Activated naive CD4-positive, alpha-beta T cell treated with Interleukin-2 at 50 U/mL for 16 hours (primary cell): ENCODE measurements at places on chromosomes 1 and 21.
A peak's percentile ranks its signal among the peaks of the same experiment; 100 is the strongest.

GRCh38 chr1:107993920-107994319 is 28.9 kb upstream of the VAV3 start:
- DNase-seq = no peak

GRCh38 chr1:3483801-3484444 is 29.5 kb downstream of the ARHGEF16 start:
- DNase-seq = peak; percentile 46

DNA sequence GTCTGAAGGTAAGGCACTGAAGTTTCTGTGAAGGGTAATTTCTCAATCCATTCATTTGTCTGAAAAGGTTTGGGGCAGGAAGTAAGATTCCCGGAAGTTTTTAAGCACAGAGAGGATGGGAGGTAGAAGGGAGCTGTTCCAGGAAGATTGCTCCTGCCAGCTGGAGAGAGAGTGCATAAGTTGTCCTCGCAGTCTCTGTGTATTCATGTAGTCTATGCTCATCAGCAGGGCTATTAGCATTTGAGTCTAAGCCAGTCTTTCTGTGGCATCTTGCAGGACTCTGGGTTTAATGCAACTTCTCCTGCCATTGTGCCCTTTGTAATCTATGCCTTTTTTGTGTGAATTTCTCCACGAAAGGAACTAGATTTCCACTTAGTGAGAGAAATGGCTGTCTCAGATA is 140.8 kb upstream of the FGGY start:
- DNase-seq = no peak

- no peak for DNase-seq
Measured at GRCh38 chr1:160354388-160354985, 11.3 kb downstream of the NCSTN start.

DNA sequence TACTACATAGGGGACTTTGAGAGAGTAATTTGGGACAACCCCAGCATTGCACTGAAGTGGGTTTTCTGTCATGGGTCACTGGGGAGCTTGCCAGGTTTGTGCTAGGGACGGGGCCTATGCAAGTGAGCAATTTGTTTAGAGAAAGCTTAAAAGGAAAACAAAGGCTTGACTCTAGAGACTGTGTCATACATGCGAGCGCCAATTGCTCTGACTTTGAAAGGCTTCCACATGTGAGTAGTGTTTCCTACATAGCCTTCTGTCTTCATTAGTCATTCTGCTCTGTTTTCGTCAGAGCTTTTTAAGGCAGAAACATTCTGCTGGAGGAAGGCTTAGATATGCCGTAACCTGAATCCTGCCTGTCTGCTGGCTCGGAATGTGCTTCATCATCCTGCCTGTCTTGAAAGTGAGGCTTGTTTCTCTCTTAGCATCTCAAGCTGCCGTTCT is 28.4 kb downstream of the TRIM45 start:
- DNase-seq = no peak

GRCh38 chr1:205824180-205824579 is 11.2 kb upstream of the SLC41A1 start:
- no peak for DNase-seq

DNA sequence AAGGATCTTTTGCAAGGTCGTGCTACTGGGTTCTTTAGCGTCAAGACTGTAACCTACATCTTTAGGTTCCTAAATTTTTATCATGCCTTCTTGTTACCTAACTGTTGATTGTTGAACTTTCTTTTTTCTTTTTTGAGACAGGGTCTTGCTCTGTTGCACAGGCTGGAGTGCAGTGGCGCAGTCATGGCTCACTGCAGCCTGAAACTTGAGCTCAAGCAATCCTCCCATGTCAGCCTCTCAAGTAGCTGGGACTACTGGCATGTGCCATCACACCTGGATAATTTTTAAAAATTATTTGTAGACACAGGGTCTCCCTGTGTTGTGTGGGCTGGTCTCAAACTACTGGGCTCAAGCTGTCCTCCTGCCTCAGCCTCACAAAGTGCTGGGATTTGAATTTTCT is 52.9 kb downstream of the NFIA start:
- no peak for DNase-seq

- no peak for DNase-seq
Measured at GRCh38 chr1:7572654-7573152, 198.4 kb upstream of the VAMP3 start.

- no peak for DNase-seq
Measured at GRCh38 chr1:54882519-54882918, 4.5 kb downstream of the DHCR24 start.

- no peak for DNase-seq
Measured at GRCh38 chr1:173639102-173639501, 4.0 kb downstream of the TEX50 start.

GRCh38 chr1:9439074-9439761 is 100.0 kb upstream of the SLC25A33 start:
- no peak for DNase-seq

DNA sequence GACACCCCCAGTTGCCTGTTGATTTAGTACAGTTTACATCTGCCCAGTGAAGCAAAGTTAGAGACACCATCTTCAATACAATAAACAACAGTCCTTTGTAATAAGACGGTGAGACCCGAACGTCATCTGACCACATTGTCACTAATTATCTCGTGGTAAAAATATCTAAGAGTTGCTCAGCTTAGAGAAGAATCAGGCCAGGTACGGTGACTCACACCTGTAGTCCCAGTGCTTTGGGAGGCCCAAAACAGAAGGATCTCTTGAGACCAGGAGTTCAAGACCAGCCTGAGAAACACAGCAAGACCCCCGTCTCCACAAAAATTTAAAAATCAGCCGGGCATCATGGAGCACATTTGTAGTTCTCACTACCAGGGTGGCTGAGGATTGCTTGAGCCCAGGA is 53.5 kb downstream of the CD34 start:
- no peak for DNase-seq

- DNase-seq = peak; percentile 70
Measured at GRCh38 chr1:41898191-41898713, 20.5 kb downstream of the HIVEP3 start.

DNA sequence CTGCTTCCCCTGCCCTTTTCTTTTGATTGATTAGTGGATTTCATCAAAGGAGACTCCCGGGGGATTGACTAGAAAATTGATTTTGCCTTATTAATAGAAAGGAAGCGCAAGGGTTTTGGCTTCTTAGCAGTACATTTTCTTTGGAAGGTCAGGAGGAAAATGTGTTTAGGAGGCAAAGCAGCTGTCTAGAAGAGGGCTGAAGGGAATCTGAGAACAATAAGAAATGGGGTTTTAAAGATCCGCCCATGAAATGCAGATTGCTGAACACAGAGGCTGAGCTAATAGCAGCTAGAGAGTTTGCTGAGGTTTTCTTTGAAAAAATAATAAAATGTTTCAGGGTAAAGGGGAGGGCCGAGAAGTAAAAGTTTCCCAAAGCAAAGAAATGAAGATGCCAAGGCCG is 4.9 kb downstream of the SERTAD4 start:
- no peak for DNase-seq

- DNase-seq = no peak
Measured at GRCh38 chr1:15476927-15477326, 1.0 kb downstream of the CELA2B start.

GRCh38 chr1:66848193-66848592 is 47.1 kb upstream of the INSL5 start:
- DNase-seq = no peak

DNA sequence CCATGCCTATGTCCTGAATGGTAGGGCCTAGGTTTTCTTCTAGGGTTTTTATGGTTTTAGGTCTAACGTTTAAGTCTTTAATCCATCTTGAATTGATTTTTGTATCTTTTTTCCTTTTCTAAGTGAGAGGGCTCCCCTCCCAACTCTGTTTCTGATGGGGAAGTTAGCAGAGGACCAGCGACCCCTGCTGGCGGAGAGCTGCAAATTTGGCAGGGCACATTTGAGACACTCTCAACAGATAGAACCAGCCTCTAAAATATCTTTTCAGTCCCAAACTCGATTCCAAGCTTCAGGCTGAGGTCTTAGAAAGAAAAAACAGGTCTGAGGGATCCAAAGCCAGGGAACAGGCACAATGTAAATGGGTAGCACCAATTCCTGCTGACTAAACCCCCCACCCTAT is 32.5 kb downstream of the LRRC3 start:
- DNase-seq = peak; percentile 49
